CD4-positive, alpha-beta T cell treated with Interferon gamma for 1 hour (primary cell): ENCODE measurements at places on chromosomes 12 and 14.
A peak's percentile ranks its signal among the peaks of the same experiment; 100 is the strongest.

DNA sequence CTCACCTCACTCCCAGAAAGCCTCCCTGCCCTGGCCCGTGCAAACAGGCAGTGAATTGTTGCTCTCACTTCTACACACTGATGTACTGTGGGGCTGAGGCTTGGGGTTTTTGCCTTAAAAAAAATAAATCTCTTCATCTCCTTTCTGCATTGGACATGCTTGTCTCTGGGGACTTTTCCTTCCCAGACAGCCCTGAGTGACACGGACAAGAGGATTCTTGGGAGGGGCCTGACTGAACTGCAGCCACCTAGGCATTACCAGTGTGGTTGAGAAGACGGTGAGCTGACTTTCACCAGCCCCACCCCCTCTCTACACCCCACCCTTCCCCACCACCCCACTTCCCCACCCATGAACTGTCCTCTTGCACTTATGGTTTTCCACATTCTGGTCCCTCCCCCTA lies 51.6 kb upstream of the PARP11 start:
- no peak for DNase-seq

DNA sequence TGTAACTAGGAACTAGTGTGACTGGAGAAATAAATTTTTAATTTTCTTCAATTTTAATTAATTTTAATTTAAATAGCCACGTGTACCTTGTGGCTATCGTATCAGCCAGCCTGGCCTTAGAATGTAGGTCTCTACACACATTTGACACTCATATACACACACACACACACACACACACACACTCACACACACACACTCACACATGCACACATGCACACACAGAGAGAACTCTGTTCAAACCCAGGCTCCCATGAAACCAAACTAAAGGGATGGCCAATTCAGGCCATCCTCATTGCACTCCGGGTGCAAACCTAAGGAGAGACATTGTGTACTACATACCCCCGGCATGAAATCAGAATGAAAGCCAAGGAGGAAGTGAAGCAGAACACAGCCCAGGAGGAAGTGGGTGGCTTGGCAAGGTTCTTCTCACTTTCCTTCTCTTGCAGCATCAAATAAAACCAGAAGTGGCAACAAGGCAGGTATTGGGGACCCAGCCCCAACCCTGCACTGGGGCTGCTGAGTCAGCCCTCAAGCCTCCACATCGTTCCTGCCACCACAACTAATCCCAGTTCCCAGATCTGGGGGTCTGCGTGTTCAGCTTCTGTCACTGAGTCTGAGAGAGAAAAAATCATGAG lies 26.2 kb upstream of the CHPT1 start:
- DNase-seq: peak; percentile 47

DNA sequence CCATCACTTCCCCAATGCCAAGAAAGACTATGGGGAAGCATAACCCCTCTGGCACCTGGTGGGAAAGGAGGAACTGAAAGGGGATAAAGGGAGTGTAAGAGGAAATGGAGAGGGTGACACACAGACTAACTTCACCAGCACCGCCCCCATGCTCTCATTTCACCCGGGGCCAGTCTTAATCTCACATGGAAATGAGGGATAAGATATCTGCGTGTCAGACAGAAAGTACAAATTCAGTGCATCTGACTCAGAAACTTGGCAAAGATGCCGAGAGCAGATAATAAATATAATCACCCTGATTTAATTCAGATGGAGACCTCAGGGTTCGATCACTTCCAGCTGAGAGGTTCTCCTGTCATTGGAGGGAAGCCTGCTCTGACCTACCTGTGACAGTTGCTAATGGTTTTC lies 191.6 kb downstream of the DUSP6 start:
- peak; percentile 79 for DNase-seq

DNA sequence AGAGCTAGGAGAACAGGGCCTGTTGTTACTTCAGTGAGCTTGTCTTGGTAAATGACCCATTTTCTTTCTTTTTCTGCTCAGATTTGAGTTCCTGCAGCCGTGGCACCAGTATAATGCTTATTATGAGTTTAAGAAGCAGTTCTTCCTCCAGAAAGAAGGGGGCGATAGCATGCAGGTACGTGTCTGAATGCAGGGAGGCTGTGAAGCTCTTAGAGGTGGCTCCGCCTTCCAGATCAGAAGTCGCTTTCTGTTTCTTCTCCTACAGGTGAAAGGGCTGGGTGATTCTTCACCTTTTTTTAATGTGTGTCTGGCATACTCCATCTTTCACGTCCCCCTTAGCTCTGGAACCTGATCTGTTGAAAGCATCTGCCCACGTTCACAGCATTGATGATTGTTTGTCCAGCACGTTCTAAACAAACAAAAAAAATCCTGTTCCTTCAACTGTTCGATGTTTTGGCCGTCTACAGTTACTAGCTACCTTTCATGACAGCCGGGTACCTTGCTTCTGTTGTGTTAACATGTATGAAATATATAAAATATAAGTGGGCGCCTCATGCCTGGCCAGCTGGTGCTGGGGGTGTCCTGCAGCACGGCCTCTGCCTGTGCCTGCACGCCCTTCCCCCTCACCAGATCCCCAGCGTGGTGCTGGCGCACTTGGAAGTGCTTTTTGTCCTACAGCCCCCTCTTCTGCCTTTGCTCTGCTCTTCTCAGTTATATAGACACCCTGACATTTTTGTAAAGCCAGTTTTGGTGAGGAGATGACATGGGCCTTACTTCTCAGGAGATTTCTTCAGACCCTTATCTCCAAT lies 44.6 kb downstream of the SFSWAP start:
- DNase-seq: peak; percentile 42

- DNase-seq: no peak
Measured at GRCh38 chr14:73889376-73889775, 2.7 kb downstream of the ZNF410 start.

GRCh38 chr12:57477710-57478681 lies 1.7 kb downstream of the ARHGAP9 start:
- peak; percentile 68 for DNase-seq

GRCh38 chr12:96134200-96134599 lies 60.0 kb upstream of the ELK3 start:
- DNase-seq: no peak

DNA sequence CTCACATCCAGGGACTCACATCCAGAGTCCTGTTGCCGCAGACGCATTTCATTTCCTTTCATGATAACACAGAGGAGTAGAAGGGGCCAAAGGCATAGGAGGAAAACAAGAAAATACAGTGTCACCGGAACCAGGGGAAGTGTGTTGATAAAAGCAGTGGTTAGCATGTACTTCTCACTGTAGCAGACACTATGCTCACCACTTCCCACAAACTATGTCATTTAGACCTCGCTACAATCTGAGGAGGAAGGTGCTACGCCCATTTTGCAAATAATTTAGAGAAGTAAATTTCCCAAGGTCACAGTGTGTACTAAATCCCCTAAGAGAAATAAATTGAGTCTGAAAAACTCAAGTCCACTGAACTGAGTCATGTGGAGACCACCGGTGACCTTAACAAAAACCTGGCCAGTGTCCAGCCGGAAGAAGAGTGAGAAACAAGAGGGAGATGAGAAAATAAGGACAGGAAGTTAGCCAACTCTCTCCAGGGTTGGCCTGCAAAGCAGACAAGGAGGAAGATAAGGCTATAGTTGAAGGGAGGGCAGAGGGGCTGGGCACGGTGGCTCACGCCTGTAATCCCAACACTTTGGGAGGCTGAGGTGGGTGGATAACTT lies 25.8 kb upstream of the TMCC3 start:
- DNase-seq: peak; percentile 56

DNA sequence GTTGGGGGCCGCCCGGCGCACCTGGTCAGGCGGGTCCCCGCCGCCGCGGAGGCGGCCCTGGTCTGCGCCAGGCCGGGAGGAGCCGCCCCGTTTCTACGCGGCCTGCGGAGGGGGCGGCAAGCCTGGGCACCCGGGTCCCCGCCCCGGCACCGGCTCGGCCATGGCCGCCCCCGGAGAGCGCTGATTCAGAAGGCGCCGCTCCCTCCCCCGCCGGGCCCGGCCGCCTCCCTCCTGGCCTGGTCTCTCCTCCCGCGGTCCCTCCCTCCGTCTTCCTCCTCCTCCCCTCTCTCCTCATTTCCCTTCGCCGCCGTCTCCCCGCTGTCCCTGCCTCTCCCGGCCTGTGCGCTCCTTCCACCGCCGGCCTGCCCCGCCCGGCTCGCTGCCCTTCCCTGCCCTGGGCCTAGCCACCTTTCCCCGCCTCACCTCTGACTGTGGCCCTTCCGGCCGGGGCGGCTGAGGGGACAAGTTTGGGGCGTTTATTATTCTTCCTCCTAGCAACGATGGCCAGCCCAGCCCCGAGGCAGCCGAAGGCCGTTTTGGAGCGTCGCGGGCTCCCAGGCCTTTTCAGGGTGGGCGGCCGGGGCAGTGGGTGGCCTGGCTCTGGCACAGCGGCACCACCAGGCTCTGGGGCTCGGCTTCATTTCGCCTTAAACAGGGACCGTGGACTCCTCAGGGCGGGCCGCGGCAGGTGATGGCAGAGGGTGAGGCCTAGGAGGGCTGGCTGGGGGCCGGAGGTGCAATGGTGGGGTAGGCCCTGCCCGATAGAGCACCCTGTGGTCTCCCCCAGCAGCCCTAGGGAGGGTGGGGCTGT lies 768 bp downstream of the CEP170B start:
- DNase-seq: no peak

DNA sequence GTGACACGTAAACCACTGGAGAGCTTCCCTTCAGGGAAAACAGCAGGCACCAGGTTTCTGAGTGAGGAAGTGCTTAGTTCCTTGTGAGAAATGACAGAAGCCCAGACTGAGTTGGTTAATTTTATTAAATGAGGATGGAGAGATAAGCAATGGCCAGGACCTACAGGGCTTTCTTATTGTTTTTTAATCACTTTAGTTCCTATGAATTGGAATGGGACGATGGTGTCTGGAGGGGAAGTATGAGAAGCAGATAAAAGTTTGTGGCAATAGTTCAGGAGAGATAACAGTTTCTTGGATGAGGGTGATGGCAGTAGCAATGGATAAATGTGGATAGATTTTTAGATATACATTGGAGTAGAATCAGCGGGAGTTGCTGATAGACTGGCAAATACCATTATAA lies 86.5 kb upstream of the PTPRR start:
- DNase-seq: no peak

DNA sequence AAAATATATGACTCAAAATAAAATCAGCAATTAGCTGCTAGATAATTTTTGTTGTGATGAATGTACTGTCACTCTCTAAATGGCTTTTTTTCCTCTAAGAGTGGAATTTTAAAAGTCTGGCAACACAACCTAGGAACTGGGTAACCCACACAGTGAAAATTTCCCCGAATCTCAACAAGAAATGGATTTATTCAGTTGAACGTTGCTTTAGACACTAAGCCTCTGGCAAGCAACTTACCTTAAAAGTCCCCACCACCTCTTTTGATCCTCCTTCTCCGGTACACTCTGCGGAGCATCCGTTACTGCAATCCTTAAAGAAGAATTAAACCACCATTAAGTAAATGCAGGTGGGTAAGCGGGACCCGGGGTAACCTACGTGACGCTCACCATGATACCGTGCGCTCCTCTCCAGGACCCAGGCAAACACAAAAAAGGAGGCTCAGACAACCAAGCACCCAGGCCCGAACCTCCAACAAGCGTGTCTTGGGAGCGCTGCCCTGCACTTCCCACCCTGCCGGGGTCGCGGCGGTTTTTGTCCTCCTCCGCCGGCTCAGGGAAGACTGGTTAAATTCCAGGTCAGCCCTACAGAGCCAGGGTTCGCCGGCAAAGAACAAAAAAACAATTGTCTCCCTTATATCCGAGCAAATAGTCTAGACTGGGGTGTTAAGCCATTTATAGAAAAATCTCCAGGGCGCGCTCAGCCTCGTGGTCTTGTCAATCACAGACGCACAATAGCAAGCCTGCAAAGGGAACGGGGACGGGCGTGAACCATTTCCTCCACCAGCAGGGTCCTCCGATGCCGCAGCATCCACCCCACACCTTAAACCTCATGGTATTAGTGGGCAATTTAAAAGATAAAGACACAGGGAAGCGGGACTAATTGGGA lies 47.1 kb downstream of the BCAT1 start:
- no peak for DNase-seq

- no peak for DNase-seq
Measured at GRCh38 chr12:69688021-69688420, 11.1 kb downstream of the BEST3 start.

GRCh38 chr12:122265886-122266229 lies 436 bp downstream of the VPS33A start:
- no peak for DNase-seq

- DNase-seq: no peak
Measured at GRCh38 chr12:51519755-51520154, 71.3 kb upstream of the SCN8A start.

GRCh38 chr14:91901449-91902226 lies 34.3 kb upstream of the TC2N start:
- DNase-seq: no peak

DNA sequence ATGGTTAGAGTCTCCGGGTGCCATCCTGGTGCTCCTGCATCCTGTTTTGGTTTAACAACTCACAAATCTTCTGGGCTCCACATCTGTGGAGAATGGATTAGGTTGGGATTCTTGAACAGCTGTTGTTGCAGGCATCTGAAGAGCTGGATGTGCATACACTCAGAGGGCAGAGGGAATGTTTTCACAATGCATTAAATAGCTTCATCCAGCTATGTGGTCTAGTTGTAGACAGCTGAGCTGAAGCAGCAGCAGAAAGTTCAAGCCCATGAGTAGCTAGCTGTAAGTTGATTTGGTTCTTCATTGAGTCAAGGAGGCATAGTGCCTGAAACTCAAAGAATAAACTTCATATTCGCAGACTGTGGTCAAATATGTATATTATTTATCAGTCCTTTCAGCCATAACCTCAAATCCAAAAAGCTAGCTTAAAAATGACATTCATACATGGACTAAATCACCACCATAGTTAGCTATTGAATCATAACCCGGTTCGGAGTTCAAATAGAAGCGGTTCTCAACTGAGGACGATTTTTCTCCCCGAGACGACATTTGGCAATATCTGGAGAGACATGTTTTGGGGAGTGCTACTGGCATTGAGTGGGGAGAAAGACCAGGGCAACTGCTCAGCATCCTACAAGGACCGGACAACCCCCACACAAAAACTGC lies 858 bp upstream of the ANKRD13A start:
- no peak for DNase-seq

- DNase-seq: no peak
Measured at GRCh38 chr14:84250893-84251292, 1279.1 kb upstream of the FLRT2 start.

DNA sequence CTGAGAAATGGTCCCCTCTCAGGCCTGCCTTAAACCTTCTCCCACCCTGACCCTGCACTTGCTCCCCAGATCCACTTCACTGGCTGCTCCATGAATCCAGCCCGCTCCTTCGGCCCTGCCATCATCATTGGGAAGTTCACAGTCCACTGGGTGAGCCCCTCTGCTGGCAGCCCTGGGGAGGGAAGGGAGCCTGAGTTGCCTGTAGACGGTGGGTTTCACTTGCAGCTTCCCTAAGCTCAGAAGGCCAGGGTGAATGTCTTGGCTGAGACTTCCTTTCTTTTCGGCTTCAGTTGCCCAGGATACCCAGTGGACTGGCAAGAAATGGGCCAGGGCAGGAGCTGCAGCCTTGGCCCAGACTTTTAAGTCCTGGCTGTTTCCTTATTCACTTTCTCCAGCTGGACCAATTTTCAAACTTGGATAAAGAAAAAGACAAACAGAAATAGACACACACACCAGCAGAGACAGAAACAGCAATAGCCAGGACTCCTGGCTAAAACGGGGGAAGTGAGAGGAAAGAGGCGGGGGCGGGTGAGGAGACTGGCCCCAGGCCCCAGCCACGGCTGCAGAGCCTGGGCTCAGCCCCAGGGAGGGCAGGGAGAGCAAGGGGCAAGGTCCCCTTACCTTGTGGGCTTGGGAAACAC lies 2.0 kb downstream of the AQP6 start:
- DNase-seq: no peak
